ENCODE measurements at places on chromosomes 1 and 21. TPM values are rescaled to one million over a fixed set of nuclear protein-coding genes. Genes with fewer than 3 reads are reported as not detected.

GRCh38 chr1:228066891-228067654 lies 15.4 kb upstream of the ARF1 start:
- DNase-seq = no peak

DNA sequence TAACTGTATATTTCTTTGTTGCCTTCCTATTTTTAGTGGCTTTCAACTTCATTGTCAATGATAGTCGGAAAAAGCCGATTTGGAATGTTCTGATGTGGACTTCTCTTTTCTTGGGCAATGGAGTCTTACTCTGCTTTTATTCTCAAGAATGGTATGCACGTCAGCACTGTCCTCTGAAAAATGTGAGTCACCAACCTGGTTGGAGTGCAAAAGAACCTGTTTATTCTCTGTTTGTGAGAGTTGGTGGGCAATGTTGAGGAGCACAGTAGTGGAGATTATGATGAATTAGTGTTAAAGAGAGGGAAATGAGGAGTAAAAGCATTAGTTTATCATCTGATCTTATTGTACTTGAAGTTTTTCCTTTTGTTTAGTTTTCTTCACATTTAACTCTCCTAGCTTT lies 14.5 kb upstream of the AXDND1 start:
- no peak for DNase-seq

DNA sequence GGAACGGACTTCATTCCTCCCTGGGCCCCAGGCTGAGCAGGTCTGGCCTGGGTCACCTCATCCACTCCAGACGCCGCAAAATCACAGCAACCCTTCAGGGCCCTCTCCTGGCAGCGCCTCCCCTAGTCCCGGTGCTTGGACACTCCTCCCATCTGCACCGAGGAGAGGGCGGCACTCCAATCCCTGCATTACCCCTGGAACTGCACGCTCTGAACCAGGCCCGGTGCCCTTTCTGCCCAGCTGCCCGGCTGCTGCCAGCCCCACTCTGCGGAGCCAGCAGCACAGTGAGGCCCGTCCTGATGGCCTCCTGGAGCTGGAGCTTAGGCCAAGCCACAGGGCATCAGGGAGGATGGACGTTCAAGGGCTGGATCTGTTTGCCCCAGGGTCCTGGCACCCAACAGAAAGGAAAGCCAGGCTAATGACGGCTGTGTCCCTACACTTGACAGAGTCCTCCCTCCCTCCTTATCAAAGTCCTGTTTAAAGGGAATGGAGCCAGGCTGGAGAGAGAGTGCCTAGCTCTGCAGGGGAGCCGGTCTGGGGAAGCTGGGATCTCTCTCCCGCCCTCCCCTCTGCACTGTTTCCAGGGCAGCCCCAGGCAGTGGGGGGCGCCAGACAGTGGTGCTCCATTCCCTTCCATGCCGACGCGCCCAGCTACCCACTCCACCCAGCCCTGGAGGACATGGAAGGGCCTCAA lies 12.7 kb downstream of the COL6A2 start:
- peak; percentile 26 for DNase-seq

DNA sequence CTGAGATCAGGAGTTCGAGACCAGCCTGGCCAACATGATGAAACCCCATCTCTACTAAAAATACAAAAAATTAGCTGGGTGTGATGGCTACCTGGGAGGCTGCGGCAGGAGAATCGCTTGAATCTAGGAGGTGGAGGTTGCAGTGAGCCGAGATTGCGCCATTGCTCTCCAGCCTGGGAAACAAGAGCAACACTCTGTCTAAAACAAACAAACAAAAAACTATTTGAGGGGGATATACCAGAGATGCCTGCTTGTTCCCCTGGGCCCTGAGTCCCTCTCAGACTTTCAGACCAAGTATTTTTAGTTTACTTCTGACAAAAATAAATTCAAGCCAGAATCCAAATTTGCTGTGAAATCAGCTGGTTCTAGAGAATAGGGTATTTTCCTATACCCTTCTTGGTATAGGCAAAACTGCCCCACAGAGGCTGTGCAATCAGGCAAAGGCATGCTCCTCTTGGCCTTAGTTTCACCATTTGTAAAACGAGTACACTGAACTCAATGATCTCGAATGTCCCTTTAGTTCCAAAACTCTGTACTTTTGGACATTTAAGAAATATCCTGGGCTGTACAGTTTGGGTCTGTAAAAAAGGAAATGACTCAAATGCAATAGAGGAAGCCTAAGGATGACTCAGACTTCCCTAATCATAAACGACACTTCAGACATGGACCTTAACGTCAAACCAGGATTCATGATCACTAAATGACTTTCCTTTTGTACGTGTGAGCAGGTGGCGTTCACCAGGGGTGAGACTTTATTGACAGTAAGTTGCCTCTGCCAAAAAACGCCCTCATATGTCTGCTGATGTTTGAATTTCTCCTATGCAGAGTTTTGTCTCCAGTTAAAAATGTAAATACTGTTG lies 16.1 kb downstream of the ENSA start:
- DNase-seq = peak; percentile 69

DNA sequence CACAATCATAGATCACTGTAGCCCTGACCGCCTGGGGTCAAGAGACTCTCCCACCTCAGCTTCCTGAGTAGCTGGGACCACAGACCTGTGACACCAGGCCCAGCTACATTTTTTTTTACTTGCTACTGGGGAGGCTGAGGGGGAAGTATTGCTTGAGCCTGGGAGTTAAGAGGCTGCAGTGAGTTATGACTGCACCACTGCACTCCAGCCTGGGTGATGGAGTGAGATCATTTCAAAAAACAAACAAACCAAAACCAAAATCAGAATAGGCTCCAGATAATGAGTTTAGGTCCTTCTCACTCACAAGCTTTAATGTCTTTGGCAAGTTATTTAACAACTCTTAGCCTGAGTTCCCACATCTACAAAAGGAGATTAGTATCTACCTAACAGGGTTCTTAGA lies 22.8 kb downstream of the WDR26 start:
- no peak for DNase-seq

- DNase-seq = no peak
Measured at GRCh38 chr1:91833946-91834345, 52.0 kb downstream of the TGFBR3 start.

Gene KCNT2
- not detected for total RNA-seq

Gene LRRC3
- total RNA-seq = 6.7 TPM

Gene GBP5
- total RNA-seq = 7.3 TPM

All from transverse colon (tissue), 4 donors.